Activated CD4-positive, alpha-beta T cell treated with anti-CD3 and anti-CD28 coated beads for 24 hours (primary cell): ENCODE measurements at places on chromosomes 5 and 9.

- DNase-seq, result no peak
Measured at GRCh38 chr9:21589344-21590056, 107.4 kb upstream of the IFNE start.

DNA sequence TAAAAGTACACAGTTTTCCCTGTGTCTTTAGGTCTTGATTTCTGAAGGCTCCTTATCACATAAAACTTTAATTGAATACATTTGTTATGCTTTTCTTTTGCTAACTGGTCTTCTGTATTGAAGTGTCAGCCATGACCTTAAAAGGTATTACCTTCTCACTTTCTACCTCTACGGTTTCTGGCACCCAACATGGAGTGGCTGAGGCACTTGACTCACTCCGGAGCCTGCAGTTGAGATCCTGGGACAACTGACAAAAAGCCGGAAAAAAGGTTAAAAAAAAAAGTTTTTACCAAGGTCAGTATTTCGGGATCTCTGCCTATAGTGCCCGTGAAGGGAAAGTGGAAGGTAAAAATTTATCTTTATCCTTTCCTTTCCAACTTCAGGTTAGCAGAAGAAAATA, 197.0 kb downstream of the ARRDC3 start:
- no peak for DNase-seq

GRCh38 chr5:132673488-132673887, 301 bp upstream of the IL4 start:
- DNase-seq, result no peak

- no peak for DNase-seq
Measured at GRCh38 chr9:137306066-137306849, 4.2 kb upstream of the NRARP start.

DNA sequence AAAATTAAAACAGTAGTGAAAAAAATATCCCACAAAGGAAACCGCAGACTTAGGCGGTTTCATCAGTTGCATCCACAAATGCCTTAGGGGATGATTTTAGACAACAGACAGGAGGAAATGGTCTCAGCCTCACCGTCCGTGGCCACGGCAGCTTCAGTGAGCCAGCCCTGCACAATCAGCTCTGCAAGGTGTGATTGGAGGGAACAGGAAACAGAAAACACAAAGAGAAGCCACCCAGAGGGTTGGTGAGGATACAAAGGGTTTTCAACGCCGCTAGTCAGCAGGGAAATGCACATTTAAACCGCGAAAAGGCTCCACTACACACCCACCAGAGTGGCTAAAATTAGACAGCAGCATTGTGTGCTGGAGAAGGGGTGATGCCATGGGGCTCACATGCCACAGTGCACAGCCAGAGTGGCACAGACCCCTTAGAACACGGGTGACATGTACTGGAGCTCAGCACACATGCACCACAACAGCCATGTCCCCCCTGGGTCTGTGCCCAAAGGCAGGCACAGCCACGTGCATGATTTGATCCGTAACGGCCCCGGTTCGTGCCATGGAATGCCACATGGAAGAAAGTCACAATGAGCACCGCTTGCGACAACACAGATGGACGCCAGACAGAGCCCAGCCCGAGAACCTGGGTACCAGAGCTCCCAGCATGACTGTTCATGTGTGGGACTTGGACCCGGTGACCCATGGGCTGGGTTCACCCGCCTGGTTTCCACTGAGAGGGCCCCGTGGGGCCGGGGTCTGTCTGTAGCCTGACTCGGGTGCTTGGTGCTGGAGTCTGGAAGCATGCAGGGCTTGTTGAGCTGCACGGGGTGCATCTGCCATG, 18.3 kb upstream of the TERT start:
- no peak for DNase-seq

DNA sequence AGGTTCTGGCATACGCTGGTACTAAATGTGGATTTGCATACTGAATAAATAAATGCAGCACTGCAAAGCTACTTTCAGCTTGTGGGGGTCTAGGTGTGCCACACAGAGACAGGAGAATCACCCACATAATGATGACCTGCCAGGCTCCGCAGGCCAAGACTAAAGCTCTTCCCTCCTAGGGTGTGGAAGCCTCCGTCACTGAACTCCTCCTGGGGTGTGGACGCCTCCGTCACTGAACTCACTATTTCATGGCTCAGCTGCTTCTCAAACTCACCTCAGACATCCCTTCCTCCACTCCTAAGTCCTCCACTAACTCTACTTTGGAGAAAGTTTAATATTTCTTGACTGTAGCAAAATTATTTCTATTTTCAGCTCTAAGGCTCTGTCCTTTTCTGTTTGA, 65.3 kb upstream of the GOLPH3 start:
- DNase-seq, result no peak

- no peak for DNase-seq
Measured at GRCh38 chr5:109947667-109948066, 257.9 kb downstream of the MAN2A1 start.

DNA sequence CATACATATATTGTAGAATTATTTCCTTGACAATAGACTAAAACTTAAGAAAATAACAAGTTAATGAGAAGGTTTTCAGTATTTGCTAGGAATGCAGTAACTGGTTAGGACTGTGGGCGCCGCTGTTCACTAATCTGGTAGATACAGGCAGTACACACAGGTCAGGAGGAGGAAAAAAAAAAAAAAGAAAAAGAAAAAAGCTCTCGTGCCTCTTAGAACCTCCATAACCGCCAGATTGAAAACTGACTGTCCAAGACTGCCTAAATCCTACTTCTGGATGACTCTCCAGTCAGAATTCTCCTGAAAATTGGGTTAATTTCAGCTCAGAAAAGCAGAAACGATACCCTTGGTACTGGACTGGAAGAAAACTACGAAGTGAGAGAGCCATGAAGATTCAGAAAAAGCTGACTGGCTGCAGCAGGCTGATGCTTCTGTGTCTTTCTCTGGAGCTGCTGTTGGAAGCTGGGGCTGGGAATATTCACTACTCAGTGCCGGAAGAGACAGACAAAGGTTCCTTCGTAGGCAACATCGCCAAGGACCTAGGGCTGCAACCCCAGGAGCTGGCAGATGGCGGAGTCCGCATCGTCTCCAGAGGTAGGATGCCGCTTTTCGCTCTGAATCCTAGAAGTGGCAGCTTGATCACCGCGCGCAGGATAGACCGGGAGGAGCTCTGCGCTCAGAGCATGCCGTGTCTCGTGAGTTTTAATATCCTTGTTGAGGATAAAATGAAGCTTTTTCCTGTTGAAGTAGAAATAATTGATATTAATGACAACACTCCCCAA, at the start of gene PCDHGA1:
PCDHGA1 (plus strand) TSS at position 216 of the 782 bp plus-strand sequence.
- no peak for DNase-seq

GRCh38 chr9:136171801-136172411, 33.0 kb downstream of the LHX3 start:
- DNase-seq, result no peak

GRCh38 chr5:157357823-157358222, 91.9 kb downstream of the CYFIP2 start:
- DNase-seq, result no peak

GRCh38 chr9:116944714-116945534, 257.8 kb downstream of the TRIM32 start:
- DNase-seq, result no peak

DNA sequence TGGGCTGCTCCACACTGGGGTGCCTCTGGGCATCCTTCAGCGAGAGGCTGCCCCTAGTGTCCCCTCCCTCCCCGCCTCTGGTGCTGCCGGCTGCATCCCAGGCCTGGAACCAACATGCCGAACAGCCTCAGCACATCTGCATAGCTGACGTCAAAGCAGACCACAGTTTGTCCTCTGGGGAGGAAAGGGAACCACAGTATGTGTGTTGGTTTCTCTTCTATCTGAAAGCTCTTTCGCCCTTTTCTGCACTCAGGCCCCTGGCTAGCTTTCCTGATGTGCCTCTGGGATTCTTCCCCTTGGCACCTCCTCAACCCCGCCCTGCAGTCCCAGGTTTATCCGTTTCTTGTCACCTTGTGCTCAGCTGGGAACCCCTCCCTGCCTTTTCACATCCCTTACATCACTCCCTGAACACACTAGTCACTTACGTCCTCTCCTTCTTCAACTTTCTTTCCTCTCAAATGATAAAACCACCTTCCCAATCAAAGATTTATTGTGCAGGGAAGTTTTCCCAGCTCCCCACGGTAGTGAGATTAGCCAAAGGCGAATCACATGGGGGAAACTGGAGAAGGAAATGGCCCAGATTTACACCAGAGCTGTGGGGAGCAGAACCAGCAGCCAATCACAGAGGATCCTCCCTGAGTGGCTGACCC, 35.5 kb upstream of the B4GALT1 start:
- no peak for DNase-seq

DNA sequence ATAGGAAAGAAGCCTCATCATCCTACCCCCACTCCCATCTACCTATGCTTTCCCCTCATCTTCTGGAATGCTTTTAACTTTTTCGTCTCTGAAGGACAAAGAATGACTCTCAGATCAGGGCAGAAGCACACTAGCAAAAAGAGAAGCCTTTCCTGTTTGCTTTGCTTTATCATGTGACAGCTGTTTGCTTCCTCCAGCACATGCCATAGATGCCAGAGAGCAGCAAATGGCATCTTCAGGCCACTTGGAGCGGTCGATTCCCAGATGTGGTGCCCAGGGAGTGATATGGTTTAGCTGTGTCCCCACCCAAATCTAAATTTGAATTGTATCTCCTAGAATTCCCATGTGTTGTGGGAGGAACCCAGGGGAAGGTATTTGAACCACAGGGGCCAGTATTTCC, 294.8 kb downstream of the GADD45G start:
- no peak for DNase-seq

DNA sequence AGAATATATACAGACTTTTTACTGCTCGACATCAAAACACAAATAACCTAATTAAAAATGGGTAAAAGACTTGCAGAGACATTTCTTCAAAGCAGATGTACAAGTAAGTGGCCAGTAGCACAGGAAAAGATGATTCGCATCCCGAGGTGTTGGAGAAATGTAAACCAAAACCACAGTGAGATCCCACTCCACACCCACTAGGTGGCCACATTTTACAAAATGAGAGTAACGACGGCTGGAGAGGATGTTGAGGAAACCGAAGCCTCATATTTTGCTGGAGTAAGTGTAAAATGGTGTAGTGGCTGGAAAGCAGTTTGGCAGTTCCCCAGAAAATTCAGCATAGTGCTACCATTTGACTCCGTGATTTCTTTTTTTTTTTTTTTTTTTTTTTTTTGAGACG, 21.3 kb upstream of the GBGT1 start:
- no peak for DNase-seq

DNA sequence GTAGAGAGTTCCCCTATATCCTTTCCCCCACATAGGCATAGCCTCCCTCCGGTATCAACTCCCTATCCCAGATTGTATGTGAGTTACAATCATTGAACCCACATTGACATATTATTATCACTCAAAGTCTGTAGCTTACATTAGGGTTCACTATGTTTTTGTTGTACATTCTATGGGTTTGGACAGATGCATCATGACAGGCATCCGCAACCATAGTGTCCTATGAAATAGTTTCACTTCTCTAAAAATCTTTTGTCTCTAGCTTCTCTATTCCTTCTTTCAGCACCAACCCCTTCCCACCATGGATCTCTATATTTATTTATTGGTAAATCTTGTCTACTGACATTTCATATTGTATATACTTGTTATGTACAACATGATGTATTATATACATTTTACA, 31.6 kb downstream of the TAF11L14 start:
- DNase-seq, result no peak

- no peak for DNase-seq
Measured at GRCh38 chr9:89425921-89426383, 72.0 kb downstream of the SEMA4D start.

DNA sequence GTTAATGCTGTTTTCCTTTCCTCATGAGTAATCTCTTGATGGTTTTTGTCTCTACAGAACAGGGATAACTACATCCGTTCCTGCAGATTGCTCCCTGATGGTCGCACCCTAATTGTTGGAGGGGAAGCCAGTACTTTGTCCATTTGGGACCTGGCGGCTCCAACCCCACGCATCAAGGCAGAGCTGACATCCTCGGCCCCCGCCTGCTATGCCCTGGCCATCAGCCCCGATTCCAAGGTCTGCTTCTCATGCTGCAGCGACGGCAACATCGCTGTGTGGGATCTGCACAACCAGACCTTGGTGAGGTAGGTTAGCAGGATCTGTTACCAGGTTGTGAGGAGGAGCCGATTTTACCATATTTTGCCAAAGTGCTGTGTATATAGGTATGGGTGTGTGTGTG, 148.2 kb downstream of the TLE4 start:
- DNase-seq, result no peak

DNA sequence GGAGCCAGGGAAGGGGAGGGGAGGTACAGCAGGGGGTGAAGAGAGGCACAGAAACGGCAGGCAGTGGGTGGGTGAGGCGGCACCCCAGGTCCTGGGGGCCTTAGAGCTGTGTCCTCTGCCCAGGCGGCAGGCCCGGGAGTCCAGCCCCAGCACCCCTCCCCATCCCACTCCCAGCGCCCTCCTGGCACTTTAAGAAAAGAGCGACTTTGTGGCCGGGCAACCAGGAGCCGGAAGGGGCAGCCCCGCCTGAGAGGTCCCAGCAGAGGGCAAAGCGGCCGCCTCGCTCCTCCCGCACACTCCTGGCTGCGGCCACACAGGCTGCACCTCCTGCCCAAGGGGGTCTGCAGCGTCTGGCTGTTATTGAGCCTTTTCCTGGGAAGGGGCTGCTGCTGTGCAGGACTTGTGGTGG, 42.6 kb downstream of the NACC2 start:
- DNase-seq, result no peak

DNA sequence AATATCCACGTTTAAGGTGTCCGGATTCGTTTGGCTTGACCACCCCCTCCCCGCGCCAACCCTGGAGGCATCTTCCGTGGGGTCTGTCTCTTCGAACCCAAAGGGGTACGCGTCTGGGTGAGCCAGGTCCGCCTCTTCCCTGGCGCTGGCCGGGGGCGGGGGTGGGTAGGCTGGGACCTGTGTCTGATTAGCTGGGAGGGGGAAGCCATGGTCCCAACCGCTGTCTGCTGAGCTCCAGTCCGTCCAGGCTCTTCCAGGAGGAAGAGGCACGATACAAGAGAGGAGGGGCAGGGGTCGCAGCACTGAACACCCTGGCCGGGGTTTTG, at the start of gene LVRN:
LVRN (plus strand) TSS at position 237 of the 326 bp plus-strand sequence. CDS start 143 bp downstream, outside the sequence.
- DNase-seq, result no peak

DNA sequence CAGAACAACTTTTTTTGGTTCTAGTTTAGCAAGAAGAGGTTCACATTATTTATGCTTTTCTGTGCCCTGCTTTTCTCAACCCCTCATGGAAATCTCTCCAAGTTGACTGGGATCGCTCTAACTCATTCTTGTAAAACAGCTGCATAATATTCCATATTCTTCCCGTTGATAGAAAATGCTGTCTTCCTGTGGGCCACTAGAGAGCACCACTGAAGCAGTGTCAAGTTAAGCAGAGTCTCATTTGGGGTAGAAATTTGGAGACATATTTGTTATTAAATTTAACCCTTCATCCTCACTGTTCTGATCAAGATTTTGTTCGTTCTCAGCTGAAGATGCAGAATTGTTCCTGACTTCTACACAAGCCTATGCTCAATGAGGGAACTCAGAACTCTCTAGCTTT, 140.1 kb downstream of the CEMIP2 start:
- DNase-seq, result no peak

DNA sequence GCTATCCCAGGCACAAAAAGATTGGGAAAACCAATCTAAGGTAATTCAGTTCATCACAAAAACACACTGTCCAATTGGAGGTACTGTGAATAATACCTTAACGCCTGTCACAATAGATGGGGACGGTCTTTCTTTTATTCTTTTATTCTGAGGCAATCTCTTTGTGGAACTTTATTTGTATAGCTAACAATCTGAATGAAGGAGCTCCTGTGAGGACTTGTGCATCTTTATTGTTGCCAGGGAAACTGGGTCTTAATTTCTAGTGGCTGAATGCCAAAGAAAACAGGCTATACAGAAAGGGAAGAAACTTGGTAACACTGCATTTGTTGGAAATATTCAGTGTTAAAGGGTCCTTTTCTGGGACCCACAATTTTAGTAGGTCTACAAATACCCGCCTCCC, 546.9 kb upstream of the C9orf72 start:
- no peak for DNase-seq

GRCh38 chr5:57828221-57828620, 345.6 kb upstream of the ACTBL2 start:
- DNase-seq, result no peak
